Right renal pelvis (tissue), 4 donors: ENCODE measurements at places on chromosomes 4 and X.

DNA sequence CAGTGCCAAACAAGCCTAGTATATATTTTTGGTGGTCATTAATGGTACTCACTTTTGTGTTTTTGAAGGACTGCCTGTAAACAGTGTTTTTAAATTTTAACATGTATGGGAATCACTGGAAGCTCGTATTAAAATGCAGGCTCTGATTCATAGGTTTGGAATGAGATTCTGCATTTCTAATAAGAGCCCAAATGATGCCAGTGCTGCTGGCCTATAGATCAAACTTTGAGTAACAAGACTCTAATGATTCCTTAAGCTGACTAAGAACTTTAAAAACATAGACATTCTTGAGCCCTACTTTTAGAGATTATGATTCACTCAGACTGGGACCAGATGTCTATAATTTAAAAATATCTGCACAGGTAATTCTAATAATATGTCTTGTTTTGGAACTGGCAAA lies 823.2 kb upstream of the LCORL start:
- DNase-seq = no peak

DNA sequence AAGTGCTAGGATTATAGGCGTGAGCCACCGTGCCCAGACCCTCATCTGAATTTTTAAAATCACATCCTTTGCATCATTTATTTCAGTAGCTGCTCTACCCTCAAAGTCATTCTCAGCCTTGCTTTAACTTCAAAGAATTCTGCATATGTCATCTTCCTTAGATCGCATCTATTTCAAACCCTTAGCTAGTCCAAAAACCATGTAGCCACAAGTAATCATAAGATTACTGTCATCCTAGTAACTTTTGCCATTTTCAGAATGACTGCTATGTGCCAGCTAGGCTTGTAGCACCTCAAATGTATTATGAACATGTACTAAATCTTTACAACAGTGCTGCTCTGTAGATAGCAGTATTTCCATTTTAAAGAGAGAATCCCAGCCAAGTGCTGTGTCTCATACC lies 45.5 kb upstream of the KLF3 start:
- no peak for DNase-seq

- peak; percentile 48 for DNase-seq
Observed at GRCh38 chr4:39976945-39977488, 694 bp downstream of the PDS5A start.

- no peak for DNase-seq
Observed at GRCh38 chr4:37827030-37827685, 672 bp downstream of the PGM2 start.

DNA sequence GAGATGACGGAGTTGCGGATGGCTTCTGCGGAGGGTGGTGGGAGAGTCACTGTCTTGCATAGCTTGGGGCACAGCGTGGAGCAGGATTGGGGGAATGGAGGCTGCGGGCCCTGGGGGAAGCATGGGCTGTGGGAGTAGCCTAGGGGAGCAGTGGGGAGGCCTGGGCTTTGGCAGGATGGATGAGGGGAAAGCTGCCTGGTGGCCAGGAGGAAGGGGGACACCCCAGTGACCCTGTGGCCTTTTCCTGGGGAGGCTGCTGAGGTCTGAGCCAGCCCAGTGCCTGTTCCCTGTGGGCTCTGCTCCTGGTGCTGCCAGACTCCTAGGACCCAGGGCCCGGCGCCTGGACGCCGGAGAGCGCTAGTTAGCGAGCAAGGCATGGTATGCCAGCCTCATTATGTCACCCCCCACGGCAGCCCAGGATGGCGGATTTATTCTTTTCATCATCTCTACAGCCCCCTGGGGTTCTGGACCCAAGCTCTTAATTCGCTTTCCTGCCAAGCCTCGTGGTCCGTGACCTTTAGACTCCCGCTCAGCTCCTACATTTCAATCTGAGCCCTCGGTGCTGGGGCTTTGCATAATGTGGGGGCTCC lies 39.8 kb downstream of the SORCS2 start:
- DNase-seq = no peak

DNA sequence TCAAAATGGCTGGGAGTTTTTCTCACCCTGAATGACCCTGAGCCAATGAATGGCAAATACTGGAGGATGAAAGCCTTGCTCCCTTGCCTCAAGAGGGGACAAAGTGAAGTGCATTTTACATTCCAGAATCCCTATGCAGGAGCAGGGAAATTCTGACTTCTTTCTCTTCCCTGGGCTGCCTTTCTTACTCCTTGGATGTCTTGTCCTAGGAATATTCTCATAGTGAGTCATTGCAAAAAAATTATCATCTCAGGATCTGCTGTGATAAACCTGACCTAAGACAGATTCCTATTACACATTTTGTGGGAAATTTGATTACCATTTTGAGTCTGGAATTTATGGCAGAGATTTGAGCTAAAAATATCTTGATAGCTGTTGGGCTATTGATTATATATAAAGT lies 199.9 kb downstream of the TMA16 start:
- no peak for DNase-seq

GRCh38 chrX:50100188-50100587 lies 100.6 kb downstream of the AKAP4 start:
- no peak for DNase-seq

GRCh38 chr4:38084877-38085711 lies 124.9 kb downstream of the PTTG2 start:
- DNase-seq = no peak

DNA sequence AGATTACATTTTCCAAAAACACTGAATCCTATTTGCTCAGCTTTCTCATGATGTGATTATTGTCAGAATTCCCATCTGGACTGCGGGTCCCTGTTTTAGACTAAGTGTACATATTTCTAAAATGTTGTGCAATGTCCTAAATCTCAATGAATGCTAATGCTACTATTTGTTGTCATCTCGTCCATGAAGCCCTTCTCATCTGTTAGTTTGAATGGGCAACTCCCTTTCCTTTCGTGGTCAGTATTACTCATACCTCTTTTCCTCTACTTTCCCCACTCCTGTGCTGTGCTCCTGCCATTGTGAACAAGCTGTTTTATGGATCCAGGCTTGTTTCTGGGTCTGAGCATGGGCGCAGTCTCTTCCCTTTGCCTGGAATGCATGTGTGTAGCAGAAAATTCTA lies 91.0 kb downstream of the MID1 start:
- no peak for DNase-seq

GRCh38 chr4:71221510-71222466 lies 117.0 kb upstream of the SLC4A4 start:
- DNase-seq = no peak
